ENCODE measurements at places on chromosomes 5 and 9.

DNA sequence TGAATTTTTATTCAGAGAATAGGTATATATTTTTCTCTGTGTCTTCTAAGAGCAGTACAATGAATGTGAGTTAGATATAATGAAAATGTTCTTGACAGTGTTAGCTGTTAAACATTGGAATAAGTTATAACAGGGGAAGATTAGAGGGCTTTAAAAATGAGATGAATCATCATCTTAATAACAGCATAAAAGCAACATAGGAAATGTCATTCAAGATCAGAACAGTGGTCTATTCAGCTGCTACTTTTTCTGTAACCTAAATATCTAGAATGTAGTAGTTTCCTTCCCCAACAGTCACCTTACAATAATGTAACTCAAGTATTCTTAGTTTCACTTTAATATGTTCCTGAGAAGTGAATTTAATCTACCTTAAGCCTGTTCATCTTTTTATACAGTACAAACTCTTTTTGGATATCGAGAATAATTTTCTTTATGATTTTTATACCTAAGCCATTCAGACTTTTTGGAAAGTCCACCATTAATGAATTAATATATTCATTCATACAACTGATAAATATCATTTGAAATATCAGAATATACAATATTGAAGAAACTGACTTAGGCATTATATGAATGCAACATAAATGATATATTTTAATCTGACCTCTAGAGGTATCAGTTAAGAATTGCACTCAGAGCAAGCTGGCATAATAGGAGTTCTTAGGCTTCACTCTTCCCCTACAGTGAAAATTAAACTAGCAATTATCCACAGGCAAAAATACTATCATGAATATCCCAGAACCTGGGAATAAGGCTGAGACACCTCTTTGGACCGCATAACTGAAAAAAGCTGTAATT is 66.1 kb upstream of the EDIL3 start:
- DNase-seq: no peak

- no peak for DNase-seq
These were observed 7.7 kb upstream of the EGFL7 start for GRCh38 chr9:136654820-136655535.

DNA sequence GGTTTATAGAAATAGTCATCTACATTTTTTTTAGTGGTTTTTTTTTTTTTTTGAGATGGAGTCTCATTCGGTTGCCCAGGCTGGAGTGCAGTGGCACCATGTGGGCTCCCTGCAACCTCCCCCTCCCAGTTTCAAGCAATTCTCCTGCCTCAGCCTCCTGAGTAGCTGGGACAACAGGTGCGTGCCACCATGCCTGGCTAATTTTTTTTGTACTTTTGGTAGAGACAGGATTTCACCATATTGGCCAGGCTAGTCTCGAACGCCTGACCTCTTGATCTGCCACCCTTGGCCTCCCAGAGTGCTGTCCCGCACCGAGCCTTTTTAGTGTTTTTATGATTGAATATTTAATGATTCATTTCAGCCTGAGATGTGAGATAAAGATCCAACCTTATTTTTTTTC is 27.3 kb downstream of the ANKRD33B start:
- no peak for DNase-seq

GRCh38 chr5:130099008-130099407 is 194.7 kb downstream of the CHSY3 start:
- no peak for DNase-seq

DNA sequence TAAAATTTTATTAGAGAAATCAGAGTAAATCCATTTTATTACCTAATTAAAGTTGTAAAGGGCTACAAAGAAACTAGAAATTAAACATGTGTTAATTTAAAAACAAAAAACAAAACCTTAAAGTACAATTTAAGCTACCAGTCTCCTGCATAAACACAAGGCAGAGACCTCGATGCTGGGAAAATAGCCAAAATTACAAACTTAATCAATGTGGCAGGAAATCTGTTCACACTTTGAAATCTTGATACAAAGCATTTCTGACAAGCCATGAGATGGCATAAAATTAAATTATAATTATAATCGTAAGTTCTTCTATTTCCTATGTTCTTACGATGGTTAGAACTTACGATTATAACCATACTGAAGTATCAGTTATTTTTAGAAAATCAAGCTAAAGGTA is 158.0 kb upstream of the FREM1 start:
- no peak for DNase-seq

DNA sequence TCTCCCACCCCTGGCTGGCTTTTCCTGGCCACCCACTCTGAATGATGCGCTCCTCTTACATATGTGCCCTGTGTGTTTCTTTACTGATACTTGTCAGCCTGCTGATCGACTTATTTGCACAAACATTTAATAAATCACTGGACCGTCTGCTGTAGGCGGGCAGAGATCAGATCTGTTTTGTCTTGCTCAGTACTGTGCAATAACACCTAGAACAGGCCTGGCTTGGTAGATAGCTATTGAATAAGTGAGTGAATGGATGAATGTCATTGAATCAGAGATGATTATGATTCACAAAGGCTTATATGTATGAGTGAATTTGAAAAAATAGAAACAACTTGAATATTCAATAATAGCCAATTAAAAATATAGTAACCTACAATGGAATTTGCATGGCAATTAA is 165.1 kb downstream of the RGS3 start:
- no peak for DNase-seq

GRCh38 chr9:108396193-108396592 is 459.6 kb downstream of the ACTL7B start:
- DNase-seq: no peak
